ENCODE measurements at places on chromosomes 4 and X.

DNA sequence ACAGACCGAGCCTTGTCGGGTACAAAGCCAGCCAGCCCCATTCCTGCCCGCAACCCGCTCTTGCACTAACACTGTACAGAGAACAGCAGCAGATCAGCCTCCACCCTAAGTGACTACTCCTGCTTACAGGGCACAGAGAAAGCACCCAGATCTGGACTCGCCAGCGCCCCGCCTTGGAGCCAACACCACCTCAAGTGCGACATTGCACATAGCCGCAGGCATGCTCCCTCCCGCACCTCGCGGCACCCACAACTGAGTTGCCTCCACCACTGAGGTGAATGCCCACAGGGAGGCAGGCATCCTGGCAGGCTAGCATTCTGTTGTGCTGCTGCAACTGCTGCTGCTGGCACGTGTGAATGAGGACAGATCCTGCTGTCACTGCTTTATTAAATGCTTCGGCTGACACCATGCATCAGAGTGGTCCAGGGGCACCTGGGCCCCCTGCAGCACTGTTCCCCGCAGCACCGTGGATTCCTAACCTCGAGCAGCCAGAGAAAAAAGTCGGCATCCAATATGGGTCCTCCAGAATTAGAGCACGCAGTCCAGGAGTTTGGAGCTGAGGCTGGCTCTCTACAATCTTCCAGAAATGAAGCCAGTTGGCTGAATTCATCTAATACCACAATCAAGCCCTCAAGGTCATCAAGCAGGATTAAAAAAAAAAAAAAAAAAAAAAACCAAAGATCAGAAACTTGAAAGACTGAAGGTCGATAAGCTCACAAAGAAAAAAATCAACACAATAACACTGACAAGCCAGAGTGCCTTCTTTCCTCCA is 352.9 kb downstream of the GASK1B start:
- no peak for DNase-seq

DNA sequence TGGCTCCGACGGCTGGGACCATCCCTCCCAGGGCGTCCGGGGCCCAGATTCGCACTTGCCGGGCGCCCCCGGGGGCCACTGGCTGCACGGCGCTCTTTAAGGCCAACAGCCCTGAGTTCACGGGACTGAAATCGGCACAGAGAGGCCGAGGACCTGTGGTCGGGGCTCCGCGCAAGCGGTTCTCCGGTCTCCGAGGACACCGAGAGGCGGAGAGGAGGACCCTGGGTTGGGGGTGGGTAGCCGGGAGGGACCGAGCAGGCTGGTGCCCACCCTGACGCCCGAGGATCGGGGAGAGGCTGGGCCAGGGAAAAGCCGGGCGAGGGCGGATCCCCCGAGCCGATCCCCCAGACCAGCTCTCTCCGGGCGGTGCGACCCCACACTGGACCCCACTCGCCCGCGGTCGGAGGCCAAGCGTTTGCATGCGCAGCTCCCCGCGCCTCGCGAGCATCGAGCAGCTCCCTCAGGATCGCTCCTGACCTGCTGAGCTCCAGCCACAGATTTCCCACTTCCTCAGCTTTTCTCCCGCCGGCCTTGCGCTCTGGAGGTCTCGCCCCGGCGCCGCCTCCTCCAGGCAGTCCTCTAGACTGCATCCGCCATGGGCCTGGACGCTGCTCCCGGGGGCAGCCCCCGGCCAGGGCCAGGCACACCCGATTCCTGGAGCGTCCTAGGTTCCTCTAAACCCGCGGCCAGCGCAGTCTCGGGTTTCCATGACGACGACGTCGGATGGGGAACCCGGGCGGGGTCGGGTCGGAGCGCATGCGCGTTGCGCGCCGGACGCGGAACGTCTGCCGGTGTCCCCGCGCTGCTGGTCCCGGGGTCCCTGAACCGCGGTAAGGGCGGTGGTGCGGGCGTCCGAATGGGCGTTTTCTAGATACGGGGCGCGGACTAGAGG is 17.6 kb upstream of the NAT8L start:
- DNase-seq: peak; percentile 74

DNA sequence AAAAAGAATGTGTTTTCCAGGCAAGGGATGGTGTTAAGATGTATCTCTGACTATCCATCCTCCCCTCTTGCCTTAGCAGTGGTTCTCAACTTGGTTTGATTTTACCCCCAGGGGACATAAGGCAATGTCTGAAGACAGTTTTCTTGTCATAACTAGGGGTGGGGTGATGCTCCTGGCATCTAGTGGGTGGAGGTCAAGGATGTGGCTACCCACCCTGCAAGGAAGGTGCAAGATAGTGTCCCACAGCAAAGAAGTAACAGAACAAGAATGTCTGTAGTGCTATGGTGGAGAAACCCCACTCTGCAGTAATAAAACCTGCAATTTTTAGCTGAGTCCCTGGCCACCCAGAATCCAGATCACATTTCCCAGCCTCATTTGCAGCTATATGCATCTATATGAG is 81.2 kb upstream of the TBL1X start:
- no peak for DNase-seq

- DNase-seq: no peak
Measured at GRCh38 chrX:132858018-132858417, 100.4 kb downstream of the HS6ST2 start.

DNA sequence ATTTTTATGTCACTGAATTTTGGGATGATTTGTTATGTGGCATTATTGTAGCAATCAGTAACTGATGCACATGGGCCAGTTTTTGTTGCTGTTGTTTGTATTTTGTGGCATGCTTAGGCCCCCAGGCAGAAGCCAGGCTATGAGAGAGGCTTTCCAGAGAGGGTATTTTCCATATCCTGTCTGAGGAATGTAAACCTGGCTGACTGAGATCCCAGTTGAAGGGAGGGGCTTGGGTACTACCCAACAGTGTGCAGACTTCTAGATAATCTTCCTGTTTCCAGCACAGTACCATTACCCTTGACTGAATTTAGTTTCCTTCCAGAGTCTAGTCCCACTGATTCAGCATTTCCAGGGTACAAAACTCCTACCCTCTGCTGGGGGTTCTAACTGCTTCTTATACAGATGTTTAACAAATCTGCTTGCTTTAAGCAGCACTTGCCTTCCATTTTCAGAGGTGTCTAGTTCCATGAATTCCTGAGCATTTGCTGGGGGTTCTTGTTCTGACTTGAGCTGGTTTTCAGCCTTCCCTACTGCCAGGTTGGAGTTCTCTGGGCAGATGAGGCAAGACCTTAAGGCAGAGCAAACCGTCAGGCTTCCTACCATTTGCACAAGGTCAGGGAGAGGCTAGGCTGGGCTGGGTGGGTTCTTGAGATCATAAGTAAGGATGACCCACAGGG is 104.7 kb upstream of the EGFL6 start:
- no peak for DNase-seq

All from stimulated activated CD4-positive, alpha-beta T cell treated with anti-CD3 and anti-CD28 coated beads, TNF-alpha, amount 100 ng/mL, for 4 hours (primary cell).